Fibroblast of skin of scalp (primary cell): ENCODE measurements at places on chromosomes 2 and 18.

DNA sequence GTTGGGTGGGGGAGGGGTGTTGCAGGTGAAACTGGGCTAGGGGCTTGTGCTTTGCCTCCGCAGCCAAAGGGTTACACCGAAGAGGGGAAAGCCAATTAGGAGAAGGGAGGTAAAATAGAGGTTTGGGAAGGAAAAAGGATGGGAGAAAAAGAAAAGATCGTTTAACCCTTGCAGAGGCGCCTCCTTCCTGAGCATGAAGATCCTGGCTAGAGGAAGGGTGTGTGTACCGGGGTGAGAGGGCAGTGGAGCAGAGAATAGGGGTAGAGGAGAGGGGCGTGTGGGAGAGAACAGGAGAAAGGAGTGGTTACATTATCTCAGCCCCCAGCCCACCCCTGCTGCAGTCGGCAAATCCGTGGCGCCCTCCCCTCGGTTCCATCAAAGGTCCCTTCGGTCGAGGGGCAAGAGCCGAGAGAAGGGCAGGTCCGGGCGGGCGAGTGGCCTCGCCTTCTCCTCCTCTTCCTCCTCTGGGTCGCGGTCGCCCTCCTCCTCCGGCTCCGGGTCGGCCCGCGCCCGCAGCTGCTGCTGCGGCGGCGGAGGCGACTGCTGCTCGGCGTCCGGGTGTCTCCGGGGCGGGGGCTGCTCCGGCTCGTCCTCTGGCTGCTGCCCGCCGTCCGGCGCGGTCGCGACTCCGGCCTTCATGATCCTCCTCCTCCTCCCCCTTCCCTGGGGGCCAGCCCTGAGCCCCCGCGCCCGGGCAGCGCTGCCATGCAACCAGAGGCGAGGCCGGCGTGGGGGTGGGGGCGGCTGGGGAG is 1.1 kb downstream of the MARCHF4 start:
- no peak for DNase-seq

DNA sequence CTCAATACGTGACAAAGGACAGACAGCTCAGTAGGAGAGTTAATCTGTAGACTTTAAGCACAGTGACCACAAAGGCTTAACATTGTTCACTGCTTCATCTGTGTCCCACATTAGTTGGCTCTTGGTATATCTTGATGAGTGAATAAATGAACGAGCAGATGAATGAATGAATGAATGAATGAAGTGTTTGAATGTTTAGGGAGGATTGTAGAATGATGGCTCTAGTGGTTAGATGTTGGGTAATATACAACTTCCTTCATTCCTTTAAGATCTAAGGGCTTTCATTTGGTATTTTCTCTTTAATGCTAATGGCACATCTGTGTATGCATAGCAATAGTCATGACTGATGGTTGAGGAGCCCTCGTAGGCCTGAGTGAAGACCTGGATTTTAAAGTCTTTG is 40.5 kb downstream of the ZNF407 start:
- DNase-seq, result no peak

DNA sequence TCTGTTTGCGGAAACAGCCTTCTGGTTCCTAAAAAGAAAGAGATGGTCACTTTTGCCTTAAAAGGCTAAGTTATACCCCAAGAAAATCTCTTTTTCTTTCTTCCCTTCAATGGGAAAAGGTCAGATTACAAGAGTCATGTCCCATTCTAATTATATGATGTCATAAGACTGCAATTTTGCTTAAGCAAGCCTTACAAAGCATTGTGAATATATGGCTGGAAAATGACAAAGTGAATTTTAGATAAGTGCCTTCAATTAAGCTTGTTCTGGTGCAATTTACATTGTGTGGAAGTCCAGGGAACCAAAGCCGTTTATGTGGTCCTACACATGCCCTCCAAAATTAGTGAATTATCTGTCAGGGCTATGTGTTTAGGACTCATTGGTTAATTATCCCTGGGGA is 7.6 kb upstream of the BMP10 start:
- DNase-seq, result peak; percentile 14

- DNase-seq, result no peak
Measured at GRCh38 chr2:98524168-98524567, 79.5 kb downstream of the INPP4A start.

DNA sequence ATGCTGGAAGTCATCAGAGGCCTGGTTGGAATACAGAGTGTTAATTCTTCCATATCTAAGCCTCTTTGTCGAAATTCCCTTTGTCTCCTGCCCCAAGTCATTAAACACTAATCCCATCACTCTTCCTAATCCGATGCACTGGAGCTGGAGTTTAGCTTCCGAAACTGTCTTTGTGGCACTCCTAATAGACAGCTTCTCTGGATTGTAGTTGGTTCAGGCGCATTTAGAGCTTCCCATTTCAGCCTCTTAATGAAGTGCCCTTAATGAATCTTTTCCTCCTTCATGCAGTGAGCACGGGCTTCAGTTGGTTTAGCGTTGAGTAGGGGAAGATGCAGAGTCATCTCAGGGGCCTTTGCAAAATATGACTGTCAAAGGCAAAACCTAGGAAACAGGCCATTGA is 72.2 kb upstream of the MEIS1 start:
- no peak for DNase-seq

GRCh38 chr18:76489081-76489480 is 6.0 kb downstream of the ZNF516 start:
- no peak for DNase-seq

DNA sequence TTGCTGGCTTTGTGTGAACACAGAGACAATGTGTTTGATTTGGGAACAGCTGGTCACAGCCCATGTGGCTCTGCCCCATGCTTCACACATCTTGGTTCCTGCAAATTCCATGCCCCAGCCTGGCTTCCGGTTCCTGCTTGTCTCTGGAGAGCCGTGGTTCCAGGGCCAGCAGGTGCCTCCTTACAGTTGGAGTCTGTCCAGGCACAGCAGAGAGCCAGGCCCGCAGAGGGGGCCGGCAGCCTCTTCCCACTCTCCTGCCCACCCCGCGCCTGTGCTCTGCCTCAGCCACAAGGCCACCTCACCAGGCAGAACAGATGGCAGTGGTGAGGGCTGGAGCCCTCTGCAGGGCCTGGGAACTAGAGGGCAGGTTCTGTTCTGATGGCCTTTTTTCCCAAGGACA is 81.5 kb downstream of the LDLRAD4 start:
- DNase-seq, result no peak

DNA sequence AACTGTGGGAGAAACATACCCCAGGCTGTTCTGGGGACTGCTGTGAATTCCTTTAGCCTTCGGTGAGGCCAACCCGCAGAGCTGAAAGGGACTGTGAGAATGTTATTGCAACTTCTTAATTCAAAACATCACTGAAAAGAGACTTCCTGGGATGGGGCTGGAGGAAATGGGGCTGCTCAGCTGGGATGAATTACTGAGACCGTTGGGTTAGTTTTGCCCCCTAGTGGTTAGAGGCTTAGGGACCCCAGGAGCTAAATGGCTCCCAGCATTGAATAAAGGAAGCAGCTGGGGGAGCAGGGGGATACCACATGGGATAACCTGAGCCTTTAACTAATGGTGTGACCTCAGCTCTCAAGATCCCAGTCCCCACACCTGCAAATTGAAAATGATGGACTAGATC is 941.1 kb upstream of the FANCL start:
- DNase-seq, result peak; percentile 86

DNA sequence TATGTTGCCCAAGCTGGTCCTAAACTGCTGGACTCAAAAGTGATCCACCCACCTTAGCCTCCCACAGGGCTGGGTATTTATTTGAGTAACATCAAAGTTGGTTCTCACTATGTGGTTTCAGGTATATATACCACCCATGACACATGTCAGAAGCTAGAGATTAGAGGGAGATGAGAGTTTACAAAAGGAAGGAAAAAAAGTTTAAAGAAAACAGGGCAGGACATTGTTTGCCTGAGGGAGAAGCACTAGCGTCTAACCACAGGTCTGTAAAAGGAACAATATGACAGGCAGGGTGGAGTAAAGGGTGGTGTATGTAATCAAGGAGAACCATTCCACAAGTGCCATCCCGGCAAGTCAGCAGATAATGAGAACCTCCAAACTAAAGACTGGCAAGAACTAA is 8.5 kb downstream of the CEP76 start:
- DNase-seq, result no peak

DNA sequence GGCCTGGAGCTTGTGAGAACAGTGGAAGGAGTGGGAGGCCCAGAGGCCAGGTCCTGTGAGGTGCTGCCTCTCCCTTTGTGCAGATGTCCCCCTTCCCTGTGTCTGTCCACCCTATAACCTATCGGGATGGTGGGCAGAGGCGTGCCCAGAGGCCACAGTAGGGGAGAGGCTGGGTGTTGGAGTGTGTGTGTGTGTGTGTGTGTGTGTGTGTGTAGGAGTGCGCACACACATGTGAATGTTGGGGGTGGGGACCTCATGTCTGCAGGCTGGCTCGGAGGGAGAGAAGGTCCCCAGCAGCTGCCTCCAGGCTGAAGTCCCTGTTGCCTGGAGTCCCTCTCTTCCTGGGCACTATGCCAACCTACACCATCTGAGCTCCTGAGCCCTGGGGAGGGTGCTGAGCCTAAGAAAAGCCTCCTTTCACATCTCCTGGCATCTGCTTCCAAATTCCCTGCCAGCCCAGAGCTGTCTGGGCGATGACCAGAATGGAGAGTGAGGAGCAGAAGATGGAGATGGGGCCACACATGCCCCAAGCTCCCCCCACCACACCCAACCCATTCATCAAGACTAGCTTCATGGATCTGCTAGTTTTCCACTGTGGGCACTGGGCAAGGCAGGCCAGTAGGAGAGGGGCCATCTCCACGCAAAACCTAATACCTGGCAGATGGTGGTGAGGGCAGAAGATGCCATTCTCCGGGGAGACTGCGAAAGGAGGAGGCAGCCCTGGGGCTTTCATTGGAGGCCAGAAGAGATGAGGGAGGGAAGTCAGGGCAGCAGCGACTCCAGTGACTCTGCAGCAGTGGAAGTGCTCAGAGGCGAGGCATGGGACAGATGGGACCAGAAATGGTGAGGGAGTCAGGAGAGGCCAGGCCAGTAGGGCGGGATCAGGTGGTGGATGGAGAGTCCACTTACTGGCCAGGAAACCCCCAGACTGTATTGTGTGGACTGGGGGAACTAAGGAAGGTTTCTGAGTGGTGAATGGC is 20.3 kb downstream of the KCNK3 start:
- no peak for DNase-seq

GRCh38 chr2:177631680-177632079 is 239.1 kb downstream of the AGPS start:
- no peak for DNase-seq

DNA sequence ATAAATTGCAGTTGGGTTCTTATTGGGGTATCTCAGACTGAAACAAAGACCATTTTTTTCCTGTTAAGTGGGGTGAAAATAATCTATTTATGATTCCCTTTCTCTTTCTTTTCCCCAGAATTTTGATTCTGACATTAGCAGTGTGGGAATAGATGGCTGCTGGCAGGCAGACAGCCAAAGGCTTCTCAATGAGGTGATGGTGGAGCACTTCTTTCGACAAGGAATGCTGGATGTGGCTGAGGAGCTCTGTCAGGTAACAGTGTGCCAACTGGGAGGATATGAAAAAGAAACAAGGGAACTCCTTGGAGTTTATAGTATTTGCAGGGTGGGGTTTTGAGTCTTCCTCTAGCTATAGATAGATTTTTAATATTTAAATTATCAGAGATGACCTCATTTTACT is 31.7 kb downstream of the RMND5A start:
- DNase-seq, result no peak

DNA sequence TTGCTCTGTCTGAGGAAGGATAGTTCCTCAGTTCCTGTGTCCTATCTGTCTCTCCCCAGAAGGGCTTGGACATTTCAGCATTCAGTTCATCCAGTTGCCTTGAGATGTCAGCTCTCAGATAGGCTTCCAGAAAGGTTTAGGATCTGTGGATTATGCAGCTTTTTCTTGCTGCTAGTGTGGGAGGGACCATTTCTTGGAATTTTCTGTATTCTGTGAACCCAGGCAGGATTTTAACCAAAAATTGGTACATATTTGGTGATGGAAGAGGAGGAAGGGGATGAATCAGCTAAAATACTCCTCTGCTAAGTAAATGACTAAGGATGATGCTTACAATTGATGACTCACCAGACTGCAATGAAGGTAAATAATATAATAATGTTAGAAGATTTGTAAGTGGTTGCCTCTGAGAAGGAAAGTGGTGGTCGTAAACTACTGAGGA is 58.6 kb upstream of the DOCK10 start:
- DNase-seq, result peak; percentile 98

DNA sequence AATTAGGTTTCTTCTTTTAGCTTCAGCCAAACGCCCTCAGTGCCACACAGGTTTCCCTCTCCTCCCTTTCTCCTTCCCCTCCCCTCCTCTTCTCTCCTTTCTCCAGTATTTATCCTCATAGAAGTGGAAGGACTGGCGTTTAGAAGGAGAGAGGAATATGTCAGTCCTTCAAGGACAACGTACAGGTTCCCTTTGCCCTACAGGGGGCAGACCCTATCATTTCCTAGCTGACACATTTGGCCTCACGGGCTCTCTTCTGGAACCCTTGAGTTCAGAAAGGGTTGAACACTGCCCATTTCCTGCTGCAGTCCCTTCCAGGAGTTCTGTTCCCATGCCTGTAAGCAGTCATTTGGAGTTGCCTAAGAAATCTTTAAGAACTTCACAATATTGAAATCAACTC is 46.1 kb downstream of the CDCA7 start:
- DNase-seq, result peak; percentile 18

GRCh38 chr2:239803102-239803765 is 221.9 kb downstream of the NDUFA10 start:
- DNase-seq, result no peak

DNA sequence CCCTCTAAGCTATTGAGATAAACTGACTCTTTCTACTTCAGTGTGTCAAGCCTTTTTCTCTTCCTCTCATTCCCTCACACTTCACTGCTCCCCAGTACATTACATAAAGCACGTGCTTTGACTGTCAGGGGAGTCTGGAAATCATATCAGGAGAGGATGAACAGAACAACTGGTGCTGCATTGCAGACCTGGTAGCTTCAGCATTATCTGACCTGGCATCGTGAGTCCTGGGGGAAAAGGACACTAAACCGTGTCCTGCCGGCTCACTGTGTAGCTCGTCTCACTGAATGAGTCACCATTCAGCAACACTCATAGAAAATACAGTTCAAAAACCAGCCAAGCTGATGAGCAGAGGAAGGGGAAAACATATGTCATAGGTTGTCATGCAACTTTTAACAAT is 108.5 kb upstream of the UNC80 start:
- DNase-seq, result peak; percentile 27

DNA sequence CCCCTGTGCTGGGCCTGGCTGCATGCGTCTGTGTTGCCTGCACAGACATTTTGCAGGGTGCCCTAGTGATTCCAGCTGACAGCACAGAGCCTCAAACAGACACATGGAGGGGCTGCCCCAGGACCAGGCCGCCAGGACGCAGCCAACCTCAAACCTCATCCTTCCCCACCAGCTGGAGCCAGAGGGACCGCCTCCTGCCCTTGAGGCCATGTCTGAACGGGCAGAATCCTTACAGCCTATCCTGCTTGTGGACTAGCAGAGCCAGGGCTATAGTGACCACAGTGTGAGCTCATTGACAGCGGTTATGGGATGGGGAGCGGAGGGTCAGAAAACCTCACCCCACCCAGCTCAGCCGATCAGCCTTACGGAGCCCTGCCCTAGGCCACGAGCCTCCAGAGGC is 22.4 kb downstream of the ODC1 start:
- no peak for DNase-seq

GRCh38 chr2:156536534-156536933 is 100.4 kb downstream of the GPD2 start:
- no peak for DNase-seq

- no peak for DNase-seq
Measured at GRCh38 chr18:74334242-74334893, 18.7 kb downstream of the C18orf63 start.
